ENCODE measurements at places on chromosomes 6 and 20.

- DNase-seq = peak; percentile 40
These were observed 326.2 kb upstream of the PRDM1 start for GRCh38 chr6:105759946-105760345.

- DNase-seq = no peak
These were observed 20.6 kb upstream of the ARHGAP18 start for GRCh38 chr6:129730477-129731165.

DNA sequence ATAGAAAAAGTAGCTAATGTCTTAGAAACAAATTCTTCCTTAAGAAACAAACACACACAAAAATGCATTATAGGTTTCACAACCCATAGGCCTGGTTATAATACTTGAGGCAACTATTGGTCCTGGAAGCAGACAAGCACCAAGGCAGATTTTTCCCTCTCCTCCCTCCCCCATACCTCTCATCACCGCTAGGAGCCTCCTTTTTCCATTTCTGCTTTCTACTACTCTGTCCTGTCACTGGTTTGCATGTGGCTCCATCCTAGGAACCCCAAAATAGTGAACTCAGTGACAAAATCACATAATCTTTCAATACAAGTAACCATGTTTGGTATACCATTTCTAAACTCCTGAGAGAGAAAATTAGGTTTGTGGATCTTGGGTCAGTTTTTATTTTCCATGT is 66.1 kb downstream of the HMGCLL1 start:
- no peak for DNase-seq

- no peak for DNase-seq
These were observed 46.3 kb downstream of the PPP1R14C start for GRCh38 chr6:150189122-150189521.

DNA sequence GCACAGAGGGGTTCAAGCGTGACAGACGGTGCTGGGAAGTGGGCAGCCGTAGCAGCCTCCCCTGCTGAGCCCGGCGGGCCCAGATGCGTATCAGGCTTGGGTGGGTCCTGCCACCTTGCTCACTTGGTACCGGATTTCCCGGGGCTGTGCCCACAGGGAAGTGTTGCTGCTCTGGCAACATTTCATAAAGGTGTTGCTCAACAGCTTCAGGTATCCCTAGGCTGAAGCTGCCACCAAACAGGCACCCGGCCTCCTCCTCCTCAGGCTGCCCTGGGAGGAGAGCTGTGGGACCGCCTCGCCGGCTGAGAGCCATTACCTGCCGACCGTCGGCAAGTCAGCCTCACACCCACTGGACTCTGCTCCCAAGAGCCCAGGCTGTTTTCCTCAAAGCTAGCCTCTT is 11.5 kb downstream of the PSMG4 start:
- DNase-seq = no peak

DNA sequence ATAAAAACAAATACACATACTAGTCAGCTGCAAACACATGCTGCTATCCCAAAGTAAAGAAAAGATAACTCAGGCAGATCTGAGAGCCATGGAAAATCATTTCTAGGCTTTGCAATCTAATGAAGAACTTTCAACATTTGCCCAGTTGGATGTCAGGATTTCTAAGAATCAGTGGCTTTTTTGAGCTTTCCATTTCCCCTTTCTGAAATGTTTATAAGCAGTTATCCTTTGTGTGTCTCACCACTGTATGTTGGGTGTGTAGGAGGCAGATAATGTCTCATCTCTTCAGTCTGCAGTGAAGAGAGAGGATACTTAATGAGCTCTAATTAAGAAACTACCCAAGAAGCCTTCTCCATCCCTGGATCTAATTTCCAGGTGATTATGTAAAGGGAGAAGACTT is 43.6 kb downstream of the RGS17 start:
- no peak for DNase-seq

GRCh38 chr20:29443819-29444218 is 1813.6 kb upstream of the DEFB115 start:
- DNase-seq = no peak

DNA sequence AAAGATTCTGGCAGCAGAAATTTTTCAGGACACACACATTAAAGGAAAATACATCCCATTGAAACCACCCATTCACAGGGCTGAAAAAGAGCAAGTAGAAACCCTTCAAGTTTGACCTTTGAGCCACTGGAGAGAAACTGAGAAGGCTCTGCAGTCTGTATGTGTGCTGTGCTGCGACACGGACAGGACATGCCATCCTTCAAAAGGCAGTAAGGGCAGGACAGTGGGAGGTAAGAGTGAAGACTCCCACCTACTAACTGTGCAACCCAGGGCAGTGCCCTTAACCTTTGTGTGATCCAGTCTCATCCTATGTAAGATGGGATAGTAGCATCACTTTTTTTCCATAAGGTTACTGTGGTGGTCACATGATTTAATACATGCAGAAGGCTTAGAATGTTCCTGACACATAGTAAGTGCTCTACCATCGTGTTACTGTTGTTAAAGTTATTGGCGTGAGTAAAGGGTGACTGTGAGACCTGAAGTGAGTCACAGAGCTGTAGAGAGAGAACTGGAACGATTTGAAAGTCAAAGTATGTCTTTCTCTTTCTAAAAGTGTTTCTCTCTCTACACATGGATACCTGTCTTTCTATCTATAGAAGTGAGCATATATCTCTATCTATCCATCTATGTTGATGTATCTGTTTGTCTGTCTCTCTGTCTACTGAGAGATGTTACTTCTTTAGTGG is 153.7 kb upstream of the OLIG3 start:
- DNase-seq = no peak

DNA sequence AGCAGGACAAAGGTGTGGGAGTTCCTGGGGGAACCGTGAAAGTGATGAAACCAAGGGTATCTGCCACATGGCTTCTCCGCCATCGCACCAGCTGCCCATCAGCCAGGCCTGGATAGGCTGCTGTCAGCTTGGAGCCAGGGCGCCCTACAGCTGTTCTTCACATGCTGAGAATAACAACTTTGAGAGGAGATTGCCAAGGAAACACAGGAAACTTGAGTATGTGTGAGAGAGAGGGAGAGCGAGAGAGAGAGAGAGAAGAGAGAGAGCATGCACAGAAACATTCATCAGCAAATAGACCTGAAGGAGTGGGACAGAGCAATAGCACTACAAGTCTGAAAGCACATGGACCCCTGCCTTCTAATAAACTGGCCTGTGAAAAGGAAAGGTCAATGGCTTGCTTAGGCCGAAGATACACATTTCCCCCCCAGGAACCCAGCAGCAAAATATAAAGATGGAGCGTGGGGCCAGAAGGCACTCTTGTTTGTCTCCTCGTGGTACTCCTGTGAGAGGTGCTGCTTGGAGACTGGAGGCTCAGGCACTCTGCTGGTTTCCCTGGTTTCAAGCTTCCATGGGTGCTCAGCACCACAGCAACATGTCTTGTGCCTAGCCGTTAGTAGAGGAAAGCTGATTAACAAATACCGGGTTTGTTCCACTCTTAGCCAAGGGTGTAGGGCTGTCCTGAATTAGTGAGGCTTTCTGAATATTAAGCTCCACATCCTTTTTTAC is 53.0 kb downstream of the SNAP25 start:
- no peak for DNase-seq

DNA sequence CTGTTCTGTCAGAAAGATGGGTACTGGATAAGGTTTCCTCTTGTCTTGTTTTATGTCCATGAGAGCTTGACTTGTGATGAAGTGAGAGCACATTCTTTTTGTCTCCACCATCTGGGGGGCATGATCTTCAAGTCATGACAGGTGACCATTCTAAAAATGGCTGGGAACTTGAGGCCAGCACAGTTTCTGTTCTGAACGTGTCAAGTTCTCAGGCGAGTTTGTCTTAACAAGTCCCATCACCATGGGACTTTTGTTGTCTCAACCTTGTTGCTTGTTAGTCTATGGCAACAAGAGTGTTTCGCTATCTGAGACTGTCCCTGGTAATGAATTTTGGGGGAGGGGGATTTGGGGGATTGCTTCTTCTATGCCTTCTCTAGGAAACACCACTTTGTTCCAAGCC is 25.6 kb upstream of the ENPP4 start:
- no peak for DNase-seq

- no peak for DNase-seq
These were observed 313.6 kb upstream of the OPRM1 start for GRCh38 chr6:153725456-153725855.

DNA sequence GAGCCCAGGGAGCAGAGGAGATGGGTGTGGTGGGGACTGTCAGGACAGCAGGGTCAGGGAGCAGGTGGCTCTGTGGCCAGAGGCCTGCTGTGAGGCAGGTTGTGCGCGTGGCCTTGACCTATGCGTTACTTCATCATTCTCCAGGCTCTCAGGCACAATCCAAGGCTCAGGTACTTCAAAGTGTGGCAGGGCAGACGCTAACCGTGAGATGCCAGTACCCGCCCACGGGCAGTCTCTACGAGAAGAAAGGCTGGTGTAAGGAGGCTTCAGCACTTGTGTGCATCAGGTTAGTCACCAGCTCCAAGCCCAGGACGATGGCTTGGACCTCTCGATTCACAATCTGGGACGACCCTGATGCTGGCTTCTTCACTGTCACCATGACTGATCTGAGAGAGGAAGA is 535 bp downstream of the NCR2 start:
- DNase-seq = no peak

- DNase-seq = no peak
These were observed 65.9 kb upstream of the FBXL4 start for GRCh38 chr6:99013661-99014060.

- peak; percentile 81 for DNase-seq
These were observed 221.3 kb downstream of the GRIK2 start for GRCh38 chr6:101614774-101615173.

GRCh38 chr6:150451807-150452427 is 83.1 kb downstream of the IYD start:
- no peak for DNase-seq

GRCh38 chr20:32474967-32475811 is 109.9 kb downstream of the NOL4L start:
- peak; percentile 91 for DNase-seq

DNA sequence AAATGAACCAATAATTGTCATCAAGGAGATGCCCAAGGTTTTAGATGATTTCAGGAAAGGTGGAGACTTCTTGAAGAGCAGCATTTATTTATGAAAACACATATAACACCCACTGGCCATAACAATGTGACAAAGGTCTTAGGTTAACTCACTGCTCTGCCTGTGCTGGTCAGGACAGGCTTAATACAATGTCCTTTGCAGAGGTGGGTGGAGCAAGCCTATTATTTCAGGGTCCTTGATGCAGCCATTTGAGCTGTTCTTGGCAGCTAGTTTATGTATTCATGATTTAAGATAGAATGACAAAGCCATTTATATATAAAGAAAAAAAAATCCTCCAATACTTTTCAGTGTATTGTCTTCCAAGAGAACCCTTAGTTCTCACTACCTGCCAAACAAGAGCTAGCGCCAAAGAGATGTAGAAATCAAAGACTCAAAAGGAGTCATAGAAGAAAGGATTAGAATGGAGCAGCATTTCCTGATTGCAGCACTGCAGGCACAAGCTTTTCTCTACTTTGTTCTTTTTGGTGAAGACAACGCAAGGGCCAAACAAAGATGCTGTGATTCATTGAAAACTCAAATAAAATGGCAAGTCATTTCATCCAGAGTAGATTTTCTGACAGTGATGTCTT is 124.3 kb upstream of the TSHZ2 start:
- DNase-seq = no peak

DNA sequence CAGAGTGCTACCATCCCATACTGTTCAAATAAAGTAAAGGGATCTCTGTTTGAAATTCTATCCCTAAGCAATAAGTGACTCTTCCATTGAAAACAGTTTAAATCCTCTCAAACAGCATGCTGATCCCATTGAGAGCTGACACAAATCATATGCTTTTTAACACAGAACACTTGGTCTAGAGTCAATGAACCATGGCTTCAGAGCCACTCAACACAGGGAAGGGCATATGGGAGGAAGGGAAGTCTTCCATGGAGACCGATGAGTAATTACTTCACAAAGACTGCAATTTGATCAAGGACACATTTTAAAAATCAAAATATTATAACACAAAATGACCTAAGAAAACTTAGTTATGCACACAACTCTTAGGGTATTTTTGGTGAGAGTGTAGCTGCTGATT is 1073.0 kb upstream of the MAP3K7 start:
- DNase-seq = no peak

DNA sequence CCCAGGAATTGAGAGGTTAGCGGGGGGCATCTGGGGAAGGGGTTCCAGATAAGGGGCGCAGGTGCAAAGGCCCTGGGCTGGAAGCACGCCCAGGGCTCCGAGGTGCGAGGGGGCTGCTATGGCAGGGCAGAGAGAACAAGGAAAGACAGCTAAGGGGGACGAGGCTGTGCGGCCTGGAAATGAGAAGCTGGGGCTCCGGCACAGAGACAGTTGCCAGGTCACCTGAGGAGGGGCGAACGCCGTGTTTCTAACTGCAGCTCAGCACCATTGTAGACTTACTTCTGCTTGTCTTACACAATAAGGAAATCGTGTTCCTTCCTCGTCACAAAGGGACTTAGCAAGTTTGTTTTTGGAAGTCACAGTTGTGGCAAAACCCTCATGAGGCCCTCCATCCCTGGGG is 68.9 kb upstream of the TBXT start:
- DNase-seq = no peak

DNA sequence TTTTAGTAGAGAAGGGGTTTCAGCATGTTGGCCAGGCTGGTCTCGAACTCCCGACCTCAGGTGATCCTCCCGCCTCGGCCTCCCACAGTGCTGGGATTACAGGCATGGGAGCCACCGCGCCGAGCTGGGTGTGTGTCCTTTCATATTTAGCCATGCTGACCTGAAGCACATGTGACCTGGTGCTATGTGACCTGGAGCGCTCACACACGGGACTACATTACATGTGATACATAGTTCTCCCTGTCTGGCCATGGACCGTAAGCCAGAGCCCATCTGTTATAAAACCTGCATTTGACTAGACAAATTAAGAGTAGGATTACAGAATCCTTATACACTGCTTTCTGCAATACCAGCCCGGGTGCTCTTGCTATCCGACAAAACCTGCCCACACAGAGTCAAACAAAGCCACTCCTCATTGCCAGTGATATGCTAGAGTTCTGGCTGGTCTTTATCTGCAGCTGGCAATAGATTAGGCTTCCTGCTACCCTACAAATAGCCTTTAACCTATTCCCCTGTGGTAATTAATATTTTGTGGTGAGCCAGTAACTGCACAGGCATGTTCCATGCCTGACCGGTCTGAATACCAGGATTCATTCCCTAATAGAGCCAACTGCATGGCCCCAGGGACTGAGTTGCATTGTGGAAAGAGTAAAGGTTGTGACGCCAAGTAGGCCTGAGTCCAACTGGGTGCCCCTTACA is 26.3 kb upstream of the FAM50B start:
- peak; percentile 83 for DNase-seq

GRCh38 chr20:40641809-40642208 is 47.2 kb downstream of the MAFB start:
- no peak for DNase-seq

- DNase-seq = peak; percentile 29
These were observed 7.4 kb upstream of the BPIFA3 start for GRCh38 chr20:33209789-33210188.

GRCh38 chr6:7773322-7773721 is 47.4 kb downstream of the BMP6 start:
- DNase-seq = no peak

GRCh38 chr20:22338140-22338708 is 246.1 kb downstream of the FOXA2 start:
- no peak for DNase-seq

GRCh38 chr6:167073679-167074274 is 49.1 kb upstream of the CCR6 start:
- DNase-seq = no peak

- no peak for DNase-seq
These were observed 657.5 kb downstream of the RFPL4B start for GRCh38 chr6:113004470-113005270.

Measured in foreskin melanocyte (primary cell).